ENCODE measurements at places on chromosomes 7 and 10.
A peak's percentile ranks its signal among the peaks of the same experiment; 100 is the strongest.

GRCh38 chr7:24917510-24918239 lies 62.3 kb downstream of the OSBPL3 start:
- no peak for DNase-seq

DNA sequence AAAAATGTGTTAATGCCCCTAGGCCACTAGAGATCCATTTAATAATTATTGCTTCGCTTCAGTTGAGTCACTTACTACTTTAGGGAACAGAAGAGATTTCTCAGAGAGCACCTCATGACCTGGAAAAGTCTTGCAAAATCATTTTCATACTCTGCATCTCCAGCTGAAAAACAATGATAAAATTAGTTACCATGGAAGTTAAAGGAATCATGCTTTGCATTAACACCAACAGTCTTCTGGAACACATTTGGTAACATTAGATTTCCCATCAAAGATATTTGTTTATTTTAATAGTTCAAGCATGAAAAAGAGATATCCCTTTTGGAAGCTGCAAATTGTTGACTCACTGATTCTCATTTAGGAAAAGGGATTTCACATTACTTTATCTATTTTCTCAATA lies 1.8 kb upstream of the STEAP2 start:
- DNase-seq, result no peak

- DNase-seq, result no peak
These were observed 92.6 kb downstream of the DGKI start for GRCh38 chr7:137753948-137754851.

GRCh38 chr10:3067859-3068179 lies 471 bp downstream of the PFKP start:
- DNase-seq, result peak; percentile 35

GRCh38 chr7:9082203-9082602 lies 648.8 kb downstream of the NXPH1 start:
- DNase-seq, result no peak

DNA sequence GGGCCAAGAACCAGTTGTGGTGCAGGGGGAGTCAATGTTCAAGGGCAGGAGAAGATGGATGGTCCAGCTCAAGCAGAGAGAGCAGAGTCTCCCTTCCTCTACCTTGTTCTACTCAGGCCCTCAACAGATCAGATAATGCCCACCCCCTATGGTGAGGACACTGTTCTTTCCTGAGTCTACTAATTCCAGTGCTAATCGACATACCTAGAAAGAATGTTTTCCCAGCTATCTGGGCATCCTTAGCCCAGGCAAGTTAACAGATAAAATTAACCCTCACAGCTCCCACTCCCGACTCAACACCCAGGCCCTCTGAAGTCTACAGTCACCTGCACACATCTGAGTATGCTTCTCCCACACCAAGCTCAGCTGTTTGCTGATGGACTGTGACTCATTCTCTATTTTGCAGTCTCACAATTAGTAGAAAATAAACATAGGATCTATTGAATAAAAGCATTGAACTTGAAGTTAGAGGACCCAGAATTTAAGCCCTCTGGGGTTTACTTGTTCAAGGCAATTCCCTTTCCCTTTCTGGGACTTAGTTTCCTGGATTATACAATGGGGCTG lies 17.1 kb downstream of the COL13A1 start:
- DNase-seq, result no peak

DNA sequence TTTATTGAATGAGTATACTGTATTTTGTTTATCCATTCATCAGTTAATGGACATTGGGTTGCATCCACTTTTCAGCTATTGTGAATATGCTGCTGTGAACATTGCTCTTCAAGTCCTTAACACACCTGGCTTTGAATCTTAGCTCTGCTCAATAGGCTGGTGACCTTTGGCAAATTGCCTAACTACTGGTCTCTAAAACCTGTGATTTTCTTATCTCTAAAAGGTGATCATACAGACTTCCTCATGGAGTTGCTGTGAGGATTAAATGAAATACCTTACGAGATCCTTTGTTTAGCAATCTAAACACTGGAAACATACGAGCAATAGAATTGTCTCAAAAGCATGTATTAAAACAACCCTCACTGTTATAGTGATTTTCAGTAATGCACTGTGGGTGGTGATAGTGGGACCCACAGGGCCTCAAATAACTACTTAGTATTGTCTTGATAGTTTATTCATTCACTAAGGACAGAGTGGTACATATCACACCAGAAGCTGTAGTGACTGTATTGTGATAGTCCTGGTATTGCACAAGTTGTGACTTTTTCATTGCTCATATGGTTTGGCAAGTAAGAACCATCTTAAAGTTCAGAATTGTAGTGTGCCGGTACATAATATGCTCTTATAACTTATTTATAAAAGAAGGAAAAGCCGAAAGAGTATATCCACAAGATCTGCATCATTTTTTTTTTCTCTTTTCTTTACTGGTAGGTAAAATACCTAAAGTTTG lies 257.6 kb downstream of the EXOC4 start:
- DNase-seq, result no peak

DNA sequence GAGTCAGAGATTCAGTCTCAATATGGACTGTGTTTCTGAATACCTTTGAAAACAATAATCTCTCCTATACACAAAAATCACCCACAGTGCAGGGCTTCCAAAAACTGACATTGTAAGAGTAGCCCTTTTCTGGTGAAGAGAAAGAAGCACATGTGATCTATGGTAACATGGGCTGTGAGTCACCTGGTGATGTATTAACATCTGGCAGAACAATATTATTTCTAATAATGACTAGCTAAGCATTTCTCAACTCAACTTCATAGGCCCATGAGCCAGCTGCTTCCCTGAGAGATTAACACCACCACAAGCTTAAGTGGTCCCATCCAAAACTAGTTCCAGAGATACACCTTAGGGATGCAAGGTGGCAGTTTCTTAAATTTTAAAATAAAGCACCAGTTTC lies 331.0 kb upstream of the NRP1 start:
- no peak for DNase-seq

- no peak for DNase-seq
These were observed 20.3 kb upstream of the TOMM7 start for GRCh38 chr7:22842973-22843372.

DNA sequence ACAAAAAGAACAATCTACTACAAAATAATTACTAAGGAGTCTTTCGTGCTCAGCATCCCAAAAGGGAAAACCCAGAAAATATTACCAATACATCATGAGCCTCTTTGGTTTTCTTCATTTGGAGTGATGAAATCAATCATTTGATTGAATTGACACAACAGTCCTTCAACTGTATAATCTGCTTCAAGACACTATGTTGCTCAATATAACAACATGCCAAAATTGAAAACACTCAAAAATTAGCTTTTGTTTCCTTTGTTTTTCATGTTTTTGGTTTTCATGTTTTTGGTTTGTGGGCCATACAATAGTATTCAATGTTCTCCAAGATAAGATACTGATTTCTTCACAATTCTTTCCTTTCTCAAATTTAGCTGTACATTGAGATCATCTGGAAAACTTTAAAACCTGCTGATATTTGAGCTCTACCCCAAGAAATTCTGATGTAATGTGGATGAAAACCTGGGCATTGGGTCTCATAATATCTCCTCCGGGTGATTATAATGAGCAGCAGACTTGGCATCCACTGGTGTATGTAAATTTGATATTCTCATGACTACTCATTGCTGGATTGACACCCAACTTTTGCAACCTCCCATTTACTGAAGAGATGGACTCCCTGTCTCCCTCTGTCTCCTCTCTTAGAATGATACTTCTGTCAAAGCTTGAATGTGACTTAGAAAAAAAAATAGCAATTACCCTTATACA lies 4.6 kb downstream of the SOSTDC1 start:
- no peak for DNase-seq

All from CD4-positive, alpha-beta T cell treated with Interleukin-6 for 4 hours (primary cell).